ENCODE measurements at places on chromosomes 7 and 10.

- DNase-seq = no peak
Observed at GRCh38 chr7:129986600-129986999, 33.8 kb upstream of the UBE2H start.

DNA sequence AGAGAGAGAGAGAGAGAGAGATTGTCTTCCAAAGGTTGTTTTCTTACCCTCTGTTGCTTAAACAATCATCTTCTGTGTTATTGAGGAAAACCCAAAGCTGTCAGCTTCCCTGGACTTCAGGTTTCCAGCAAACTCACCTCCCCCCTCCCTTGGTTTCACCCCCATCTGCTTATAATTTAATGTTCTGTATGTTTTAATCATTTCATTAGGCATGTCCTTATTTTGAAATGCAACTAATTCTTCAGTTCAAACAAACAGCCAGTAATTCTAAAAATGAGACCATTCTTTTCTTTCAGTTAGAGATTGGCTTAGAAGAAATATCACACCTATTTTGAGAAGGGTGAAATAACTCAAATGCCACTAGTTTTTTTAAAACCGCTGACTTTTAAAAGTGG, 102.9 kb downstream of the FAM204A start:
- DNase-seq = no peak

GRCh38 chr7:118902600-118902999, 678.1 kb downstream of the ANKRD7 start:
- no peak for DNase-seq

DNA sequence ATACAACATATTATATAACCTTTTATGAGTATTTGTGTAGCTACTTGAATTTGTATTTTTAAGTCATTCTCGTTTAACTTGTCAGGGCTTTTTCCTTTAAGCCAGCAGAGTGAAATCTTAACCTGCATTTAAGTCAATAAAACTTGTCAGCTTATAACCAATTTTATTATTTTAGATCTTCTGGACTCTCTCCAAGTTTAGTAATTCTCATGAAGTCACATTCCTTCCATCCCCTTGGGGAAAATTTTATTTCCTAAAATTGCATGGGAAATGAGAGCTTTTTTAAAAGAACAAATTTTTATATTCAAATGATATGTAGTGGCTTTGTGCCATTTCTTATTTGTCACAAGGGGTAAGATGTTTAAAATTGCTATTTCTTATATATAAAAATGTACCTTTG, 74.0 kb downstream of the SEPTIN7 start:
- no peak for DNase-seq

DNA sequence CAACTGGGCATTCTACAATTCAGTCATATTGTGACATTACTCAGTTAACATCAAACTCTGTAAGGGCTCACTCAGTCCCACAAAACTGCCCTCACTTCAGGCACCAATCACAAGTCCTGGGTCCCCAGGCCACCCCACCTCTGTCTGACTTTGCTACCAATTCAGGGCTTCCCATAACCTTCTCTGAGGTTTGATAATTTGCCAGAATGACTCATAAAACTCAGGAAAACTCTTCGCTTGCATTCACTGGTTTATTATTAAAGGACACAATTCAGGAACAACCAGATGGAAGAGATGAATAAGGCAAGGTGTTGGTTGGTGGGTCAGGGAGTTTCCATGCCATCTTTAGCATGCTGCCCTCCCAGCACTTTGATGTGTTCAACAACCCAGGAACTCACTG, 41.3 kb downstream of the AVL9 start:
- DNase-seq = no peak

DNA sequence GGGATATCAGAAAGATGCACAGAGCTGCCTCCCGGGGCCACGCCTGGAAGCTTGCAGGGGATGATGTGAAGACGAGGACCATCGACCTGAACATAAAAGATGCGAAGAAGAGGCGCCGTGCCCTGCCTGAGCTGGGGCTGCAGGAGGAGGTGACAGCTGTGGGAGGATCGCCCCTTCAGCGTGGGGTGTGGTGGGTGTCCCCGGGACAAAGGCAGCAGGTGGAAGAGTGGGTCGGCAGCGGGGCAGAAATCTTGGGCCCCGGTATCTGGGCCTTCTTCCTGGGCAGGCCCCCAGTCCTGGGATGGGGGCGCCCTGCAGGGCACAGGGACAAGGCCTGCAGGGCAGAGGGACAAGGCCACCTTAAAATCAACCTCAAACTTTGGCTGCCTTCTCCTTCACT, 134.9 kb downstream of the OR13A1 start:
- no peak for DNase-seq

GRCh38 chr7:81657551-81657950, 112.3 kb downstream of the HGF start:
- DNase-seq = no peak

GRCh38 chr10:27207350-27207749, 33.2 kb downstream of the ACBD5 start:
- no peak for DNase-seq

GRCh38 chr10:127149501-127150081, 46.8 kb downstream of the INSYN2A start:
- no peak for DNase-seq

Measured in NCI-H2081 treated with DMSO at 0.1 percent for 48 hours (cell line).